ENCODE measurements at places on chromosomes 1 and 21. TPM values are rescaled to one million over a fixed set of nuclear protein-coding genes. Genes with fewer than 3 reads are reported as not detected.

- no peak for DNase-seq
These were observed 333.6 kb downstream of the PAPPA2 start for GRCh38 chr1:176796583-176796982.

GRCh38 chr21:46667741-46668380, 32.4 kb downstream of the PRMT2 start:
- DNase-seq: no peak

DNA sequence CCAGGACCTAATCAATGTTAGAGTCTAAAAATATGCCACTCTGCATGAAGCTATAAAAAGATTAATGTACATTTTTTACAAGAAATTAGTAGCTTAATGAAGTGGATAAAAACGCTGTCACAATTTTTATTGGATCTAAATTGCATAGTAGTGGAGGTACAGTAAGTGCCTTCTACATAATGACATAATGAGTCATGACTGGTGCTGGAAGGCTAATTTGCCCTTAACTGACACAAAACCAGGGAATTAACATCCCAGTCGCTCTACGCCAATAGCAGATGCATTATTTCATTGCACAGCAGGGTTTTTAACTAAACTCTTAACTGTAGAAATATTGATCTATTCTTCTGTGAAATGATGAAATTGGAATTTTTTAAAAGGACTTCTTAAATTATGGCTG, 33.3 kb downstream of the RRAGC start:
- no peak for DNase-seq

HMGCL gene
- total RNA-seq: 22.4 TPM

GRCh38 chr1:74481607-74482006, 30.8 kb downstream of the LRRC53 start:
- DNase-seq: no peak

- peak; percentile 57 for DNase-seq
These were observed 12.7 kb downstream of the SPATC1L start for GRCh38 chr21:46171585-46171984.

- DNase-seq: no peak
These were observed 82.0 kb downstream of the LRRC53 start for GRCh38 chr1:74430342-74430934.

- no peak for DNase-seq
These were observed 11.7 kb downstream of the EVA1C start for GRCh38 chr21:32424191-32424535.

CLDN14 gene
- not detected for total RNA-seq

OR2L5 gene
- not detected for total RNA-seq
